ENCODE measurements at places on chromosomes 4 and X.

DNA sequence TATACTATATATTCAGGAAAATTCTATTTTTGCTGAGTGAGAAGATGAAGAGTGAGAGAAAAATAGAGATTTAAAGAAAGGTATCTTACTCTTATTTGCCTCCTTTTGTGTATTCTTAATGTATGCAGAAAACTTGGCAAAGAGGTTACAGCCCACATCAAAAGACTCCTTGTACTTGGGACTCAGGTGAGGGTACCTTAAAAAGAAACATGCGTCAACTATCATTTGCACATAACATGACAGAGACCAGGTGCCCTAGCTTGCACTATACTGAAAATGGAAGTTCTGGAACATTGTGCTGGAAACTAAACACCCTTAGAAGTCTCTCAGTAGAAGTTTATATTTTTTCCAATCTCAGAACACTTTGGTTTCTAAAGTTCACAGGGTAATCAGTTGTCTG lies 15.6 kb upstream of the RAB39B start:
- DNase-seq = no peak

DNA sequence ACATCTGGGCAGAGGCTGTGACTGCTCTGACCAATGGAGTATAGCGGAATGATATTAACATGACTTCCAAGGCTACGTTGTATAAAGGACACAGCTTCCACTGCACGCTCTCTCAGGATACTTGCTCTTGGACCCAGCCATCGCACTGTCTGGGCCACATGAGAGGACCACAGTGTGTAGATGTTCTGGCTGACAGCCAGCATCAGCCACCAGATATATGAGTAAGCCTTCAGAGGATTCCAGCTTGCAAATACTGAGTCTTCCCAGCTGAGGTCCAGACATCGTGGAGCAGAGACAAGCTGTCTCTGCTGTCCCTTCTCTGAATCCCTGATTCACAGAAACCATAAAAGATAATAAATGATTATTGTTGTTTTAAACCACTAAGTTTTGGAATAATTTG lies 146.8 kb upstream of the USP9X start:
- no peak for DNase-seq

DNA sequence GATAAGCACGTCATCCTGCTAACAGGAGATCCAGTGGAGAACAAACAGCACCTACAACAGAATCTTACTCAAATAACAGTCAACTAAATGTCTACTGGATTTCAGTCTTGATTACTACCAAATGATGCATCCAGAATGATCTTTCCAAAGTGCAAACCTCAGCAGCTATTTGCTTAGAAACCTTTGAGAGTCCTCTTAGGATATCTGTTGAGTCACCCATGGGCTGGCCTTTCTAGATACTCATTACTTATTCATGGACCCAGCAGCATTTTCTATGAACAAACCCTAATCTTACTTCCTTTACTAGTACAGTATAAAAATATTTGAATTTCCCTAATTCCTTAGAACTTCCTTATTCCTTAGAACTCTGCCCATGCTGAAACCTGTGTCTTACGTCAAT lies 118.5 kb upstream of the PABPC4L start:
- no peak for DNase-seq

- DNase-seq = no peak
Measured at GRCh38 chrX:11781133-11781532, 23.1 kb downstream of the MSL3 start.

- DNase-seq = peak; percentile 11
Measured at GRCh38 chrX:136691028-136691809, 43.3 kb downstream of the CD40LG start.

DNA sequence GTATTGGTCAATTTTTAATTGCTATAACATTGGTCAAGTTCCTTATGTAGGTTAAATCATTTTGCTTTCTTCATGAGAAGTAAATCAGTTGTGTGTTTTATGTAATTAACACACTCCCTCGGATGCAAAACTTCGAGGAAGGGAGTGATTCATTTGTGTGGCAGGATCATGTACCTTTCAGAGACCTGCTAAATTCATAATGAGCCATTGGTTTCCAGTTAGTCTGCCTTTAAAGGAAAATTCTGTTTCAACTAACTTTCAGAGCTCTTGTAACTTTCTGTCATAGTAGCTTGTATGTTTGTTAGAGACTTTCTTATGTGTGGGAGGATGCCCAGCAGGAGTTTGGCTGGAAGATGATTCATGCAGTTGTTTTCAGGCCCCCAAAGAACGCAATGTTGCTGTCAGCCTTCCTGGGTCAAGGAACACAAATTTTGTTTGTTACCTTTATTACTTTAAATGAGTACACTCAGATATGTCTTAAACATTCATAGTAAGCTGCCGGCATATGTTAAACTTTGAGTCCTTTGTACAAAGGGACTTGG lies 72.1 kb downstream of the GPR101 start:
- no peak for DNase-seq

- DNase-seq = no peak
Measured at GRCh38 chr4:88010966-88011365, 3.5 kb downstream of the PKD2 start.

DNA sequence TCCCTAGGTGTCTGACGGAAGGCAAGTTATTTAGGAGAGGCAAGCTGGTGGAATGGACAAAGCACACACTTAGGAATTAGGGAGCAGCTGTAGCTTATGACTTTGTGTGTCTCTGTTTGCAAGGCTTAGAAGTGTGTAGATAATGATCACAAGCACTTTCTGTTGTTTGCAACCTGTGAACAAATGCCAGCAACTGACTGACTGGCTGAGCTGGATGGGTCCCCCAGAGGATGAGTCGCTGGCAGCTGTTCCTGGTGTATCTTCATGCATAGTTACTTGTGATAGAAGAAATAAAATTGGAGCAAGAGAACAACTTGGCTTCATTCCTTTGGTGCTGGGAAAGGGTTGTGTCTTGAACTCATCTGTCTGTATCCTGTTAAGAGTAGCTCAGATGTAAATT lies 64.2 kb upstream of the BEND4 start:
- DNase-seq = no peak

- DNase-seq = peak; percentile 78
Measured at GRCh38 chr4:67087897-67088296, 457.4 kb downstream of the CENPC start.

DNA sequence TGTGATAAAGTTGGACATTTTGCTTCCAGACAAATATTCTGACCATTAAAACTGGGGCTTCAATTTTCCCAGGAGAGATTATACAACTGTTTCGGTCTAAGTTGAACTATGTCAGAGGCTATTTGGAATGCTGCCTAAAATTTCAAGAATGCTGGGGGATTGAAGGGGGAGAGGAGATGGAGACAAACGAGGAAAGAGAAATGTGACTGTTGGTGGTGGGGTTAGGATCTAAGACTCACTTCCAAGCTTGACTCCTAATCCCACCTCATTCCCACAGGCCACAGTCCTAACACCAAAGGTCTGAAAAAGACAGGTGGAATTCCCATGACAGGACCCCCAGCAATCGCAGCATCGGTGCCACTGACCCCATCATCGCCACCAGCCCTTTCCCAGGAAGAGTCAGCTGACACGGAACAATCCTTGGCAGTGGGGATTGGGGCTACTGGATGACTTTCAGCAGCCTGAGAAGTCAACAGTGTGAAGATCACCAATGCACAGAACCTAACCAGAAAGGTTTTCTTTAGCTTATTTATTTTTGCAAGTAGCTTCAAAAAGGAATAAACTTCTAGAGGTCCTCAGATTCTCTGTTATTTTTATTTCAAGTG lies 74.0 kb upstream of the PRSS48 start:
- DNase-seq = no peak

DNA sequence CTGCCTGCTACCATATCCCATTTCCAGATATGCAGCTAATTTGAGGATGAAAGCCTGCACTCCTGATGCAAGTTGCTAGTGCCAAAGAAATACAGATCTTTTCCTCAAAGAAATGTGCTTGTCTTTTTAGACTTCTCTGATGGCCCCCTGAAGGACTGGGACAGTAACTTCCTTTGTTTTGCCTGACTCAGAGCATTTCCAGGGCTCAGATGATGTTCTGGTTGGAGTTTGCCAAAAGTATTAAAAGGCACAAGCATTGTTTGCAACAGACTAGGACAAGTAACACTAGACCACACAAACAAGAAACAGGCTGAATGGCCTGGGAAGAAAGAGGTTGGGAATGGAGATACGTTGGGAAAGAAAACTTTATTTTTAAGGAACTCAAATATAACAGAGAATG lies 175.2 kb downstream of the IL13RA2 start:
- no peak for DNase-seq

- DNase-seq = peak; percentile 67
Measured at GRCh38 chr4:73922766-73923630, 53.8 kb downstream of the CXCL1 start.

GRCh38 chr4:80913381-80913780 lies 117.1 kb upstream of the BMP3 start:
- no peak for DNase-seq

DNA sequence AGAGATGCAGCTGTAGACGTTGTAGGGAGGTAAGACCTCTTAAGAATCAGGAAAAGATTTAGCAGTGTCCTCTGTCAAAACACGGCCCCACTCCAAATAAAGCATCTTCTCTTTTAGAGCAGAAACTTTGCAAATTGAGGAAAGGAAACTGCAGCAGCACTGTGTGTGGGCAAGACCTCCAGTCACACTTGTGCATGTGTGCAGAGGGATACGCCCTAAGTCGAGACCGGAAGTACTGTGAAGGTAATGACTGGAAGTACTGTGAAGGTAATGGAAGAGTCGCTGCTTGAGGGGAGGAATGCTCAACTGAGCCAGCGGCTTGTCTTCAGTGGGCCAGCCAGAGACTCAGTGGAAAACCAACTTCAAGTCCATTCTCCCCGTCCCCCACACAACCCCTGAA lies 46.5 kb downstream of the EGF start:
- no peak for DNase-seq

- no peak for DNase-seq
Measured at GRCh38 chr4:41199788-41200187, 14.6 kb downstream of the APBB2 start.

DNA sequence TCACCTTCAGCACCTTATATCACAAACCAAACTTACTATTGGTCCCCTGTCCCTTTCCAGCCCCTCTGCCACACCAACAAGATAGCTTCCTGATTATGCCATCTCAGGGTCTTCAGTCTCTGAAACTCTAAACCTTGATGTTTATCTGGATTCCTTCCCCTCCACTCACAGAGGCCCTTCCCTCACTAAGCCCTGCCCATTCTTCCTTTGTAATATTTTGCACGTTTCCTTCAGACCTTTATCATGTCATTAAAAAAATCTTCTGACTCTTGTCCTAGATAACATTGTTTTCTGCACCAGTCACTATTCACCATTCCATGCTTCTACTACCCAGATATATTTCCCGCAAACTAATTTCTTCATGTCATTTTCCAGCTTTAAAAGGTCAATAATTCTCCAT lies 17.7 kb upstream of the CEP135 start:
- DNase-seq = no peak

DNA sequence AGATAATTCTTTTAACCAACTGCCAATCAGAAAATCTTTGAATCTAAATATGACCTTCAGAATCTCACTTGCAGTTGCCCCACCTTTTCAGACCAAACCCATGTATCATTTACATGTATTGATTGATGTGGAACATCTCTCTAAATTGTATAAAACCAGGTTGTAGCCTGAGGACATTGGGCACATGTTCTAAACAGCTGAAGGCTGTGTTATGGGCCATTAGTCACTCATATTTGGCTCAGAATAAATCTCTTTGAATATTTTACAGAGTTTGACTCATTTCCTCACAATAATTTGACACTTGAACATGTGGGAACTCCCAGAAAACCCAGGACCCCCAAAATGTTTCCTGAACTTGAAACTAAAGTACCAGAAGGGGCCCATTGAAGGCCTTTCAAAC lies 58.7 kb downstream of the UGT2B10 start:
- no peak for DNase-seq

DNA sequence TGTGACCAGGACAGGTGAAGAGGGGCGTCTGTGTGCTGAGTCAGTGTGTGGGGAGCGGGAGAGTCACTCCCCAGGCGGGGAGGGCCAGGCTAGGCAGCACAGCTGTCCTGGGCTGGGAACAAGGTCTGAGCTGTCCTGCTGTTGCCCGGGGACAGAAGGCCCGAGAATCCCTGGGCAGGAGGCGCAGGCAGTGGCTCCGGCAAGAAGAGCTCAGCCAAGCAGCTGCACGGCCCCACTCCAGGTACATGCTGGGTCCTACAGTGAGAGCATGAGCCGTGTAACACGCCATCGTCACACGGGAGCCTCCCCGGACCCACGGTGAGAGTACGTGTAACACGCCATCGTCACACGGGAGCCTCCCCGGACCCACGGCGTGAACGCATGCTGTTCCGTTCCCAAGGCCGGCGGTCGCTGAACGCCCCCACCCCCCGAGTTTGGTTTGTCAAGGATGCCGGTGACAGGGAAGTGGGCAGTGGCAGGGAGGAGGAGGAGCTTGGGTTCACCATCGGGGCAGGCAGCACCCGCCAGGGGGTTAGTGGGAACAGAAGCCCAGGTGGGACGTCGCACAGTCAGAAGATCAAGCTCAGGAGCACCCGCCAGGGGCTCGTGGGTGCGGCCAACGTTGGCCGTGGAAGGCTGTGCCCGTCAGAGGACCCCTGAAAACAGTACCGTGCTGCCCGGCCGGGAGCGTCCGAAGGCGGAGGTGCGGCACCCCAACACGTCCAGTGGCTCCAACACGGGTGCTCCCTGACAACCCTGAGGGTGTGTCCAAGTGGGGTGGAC lies 15.6 kb downstream of the PPP2R3B start:
- DNase-seq = no peak

DNA sequence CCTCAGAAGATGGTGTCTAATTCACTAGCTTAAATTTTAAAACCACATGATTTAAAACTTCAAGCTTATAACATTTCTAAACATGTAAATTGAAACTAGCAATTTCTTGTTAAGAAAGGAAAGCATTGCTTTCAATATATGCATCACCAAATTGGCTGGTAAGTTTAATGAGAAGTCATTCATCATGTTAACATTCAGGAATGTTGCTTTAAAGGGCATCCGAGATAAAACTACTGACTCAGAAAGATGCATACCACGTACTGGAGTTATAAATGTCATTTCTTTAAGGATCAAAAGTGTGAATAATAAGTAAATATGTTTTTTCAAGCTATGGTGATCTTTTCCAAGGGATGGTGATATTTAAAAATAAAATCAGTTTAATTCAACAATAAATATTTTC lies 83.3 kb upstream of the VCX2 start:
- DNase-seq = no peak

DNA sequence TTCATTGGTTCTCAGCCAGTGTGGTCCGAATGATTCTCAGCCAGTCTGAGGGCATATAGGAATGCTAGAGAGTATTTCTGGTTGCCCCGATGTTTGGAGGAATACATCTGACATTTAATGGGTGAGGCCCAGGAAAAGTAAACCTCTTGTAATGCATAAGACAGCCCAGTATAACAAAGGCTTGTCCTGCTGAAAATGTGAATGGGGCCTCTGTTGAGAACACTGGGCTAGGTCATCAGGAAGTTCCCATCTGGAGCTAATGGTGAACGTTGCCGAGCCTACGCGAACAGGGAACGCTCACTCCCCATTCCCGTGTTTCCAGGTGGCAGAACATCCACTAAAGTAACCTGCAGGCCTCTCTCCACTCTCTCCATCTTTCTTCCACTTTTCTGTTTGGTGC lies 132.0 kb upstream of the CLNK start:
- DNase-seq = no peak

GRCh38 chrX:39969819-39970504 lies 127.8 kb downstream of the BCOR start:
- DNase-seq = peak; percentile 51

GRCh38 chr4:71202705-71203104 lies 136.1 kb upstream of the SLC4A4 start:
- DNase-seq = no peak

GRCh38 chrX:38561951-38562719 lies 793 bp downstream of the TSPAN7 start:
- no peak for DNase-seq
